ENCODE measurements at places on chromosomes 6 and 20.

GRCh38 chr6:105803442-105803841 is 282.7 kb upstream of the PRDM1 start:
- no peak for DNase-seq

DNA sequence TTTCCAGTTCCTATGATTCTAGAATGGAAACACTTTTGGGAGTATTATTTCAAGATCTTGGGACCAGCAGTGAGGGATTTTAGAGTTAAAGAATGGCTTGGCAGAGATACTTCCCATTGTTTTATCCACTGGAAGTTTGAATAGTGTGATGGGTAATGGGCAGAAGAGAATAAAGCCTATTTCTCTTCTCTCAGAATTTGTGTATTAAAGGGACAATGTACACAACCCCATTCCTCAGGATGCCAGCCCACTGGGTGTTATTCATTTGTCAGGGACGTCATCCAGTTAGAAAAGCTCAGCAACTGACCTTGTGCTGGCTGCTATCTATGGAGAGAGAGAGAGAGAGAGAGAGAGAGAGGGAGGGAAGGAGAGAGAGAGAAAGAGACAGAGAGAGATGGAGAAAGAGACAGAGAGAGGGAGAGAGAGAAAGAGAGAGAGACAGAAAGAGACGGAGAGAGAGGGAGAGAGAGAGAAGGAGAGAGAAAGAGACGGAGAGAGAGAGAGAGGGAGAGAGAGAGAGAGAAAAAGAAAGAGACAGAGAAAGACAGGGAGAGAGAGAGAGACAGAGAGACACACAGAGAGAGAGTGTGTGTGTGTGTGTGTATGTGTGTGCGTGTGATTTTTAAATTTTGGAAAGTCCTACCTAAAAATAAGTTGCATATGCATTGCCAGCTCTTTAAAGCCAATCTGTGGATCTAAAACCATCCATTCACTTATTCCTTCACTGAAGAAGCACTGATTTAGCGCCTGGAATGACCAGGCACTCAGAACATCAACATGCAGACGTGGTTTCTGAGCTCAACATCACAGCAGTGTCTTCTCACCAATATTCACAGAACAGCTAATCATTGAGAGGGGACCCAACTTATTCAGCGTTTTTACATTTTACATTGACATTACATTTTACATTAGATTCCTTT is 388.8 kb downstream of the THBS2 start:
- no peak for DNase-seq

- DNase-seq = peak; percentile 31
Observed at GRCh38 chr6:134529921-134530320, 212.0 kb upstream of the SGK1 start.

GRCh38 chr6:24274441-24275083 is 83.3 kb downstream of the DCDC2 start:
- DNase-seq = no peak

- DNase-seq = no peak
Observed at GRCh38 chr6:89198235-89198634, 18.9 kb downstream of the GABRR1 start.

- no peak for DNase-seq
Observed at GRCh38 chr6:40936818-40937251, 102.2 kb downstream of the UNC5CL start.

DNA sequence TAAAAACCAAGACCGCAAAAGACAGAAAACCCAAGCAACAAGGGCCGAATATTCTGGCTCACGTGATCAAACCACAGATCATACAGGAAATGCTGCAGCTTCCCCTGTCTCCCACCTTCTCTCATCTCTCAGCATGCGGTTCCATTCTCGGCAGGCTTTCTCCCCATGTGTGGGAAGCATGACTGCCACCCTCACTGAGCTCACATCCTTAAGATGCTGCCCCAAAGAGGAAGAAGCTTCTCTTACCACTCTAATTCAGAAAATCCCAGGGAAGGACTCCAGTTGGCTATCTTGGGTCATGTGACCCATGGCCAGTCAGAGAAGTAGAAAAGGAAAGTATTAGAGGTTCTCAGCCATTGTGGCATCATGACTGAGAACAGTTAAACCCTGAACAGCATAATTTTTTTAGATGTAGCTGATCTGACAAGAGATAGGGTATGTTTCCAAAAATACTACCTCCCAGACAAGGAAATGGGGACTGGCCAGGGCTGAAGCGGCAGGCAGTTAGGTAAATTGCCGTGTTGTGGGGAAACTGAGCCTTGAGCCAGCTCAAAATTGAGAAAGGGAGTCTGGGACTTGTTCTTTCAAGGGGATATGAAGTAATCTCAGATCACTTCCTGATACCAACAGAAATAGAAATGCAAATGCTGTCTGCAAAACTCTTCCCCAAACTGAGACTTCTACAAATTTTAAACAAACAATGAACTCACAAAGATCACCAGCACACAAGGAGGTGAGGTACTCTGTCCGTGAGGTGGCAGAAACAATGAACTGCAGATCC is 37.1 kb upstream of the GRM4 start:
- peak; percentile 92 for DNase-seq

DNA sequence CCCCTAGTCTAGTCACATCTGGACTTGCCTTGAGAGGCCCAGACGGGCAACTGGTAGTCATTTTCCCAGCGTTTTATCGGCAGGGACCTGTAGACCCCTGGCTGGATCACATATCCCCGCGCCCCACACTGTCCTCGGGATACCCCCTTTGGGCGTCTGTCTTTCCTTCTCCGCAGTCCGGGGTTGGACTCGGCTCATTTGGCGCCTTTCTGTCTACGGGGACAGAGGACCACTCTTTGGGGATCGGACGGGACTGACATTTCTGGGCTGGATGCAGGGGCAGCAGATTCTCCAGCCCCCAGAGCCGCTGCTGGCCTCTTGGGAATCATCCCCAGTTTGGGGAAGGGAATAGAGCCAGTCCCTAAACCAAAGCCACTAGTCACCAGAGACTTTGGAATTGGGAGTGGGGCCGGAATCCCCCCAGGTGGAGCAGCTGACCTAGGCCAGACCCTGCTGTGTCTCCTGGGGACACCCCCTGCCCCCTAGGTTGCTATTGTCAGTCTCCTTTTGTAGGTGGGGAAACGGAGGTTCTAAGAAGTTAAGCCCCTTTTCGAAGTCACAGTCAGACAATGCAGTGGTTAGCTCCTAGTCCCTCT is 734 bp downstream of the FAM110A start:
- no peak for DNase-seq

GRCh38 chr6:39530201-39530759 is 194.9 kb downstream of the KIF6 start:
- DNase-seq = no peak

GRCh38 chr6:166440106-166440505 is 57.4 kb upstream of the MPC1 start:
- no peak for DNase-seq

- DNase-seq = no peak
Observed at GRCh38 chr6:88763160-88763559, 200.3 kb downstream of the RNGTT start.

DNA sequence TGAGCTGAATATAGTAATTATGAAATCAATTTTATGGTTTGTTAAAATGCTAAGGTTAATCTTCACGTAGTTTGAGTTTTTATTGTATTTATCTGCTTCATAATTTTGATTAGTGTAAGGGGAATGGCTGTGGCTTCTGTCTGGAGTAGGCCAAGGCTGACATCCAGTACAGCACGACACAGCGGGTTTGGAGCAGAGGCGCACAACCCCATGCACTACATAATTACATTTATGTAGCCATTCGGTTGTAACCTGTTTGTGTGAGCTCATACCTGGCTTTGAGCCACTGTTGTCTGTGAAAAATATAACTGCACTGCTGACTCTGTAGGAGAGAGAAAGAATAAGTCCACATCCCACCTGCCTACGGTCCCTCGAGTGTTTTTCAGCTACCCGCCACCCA is 615.5 kb downstream of the EYS start:
- no peak for DNase-seq

All from DND-41 (cell line).